CD4-positive, alpha-beta T cell treated with Interleukin-15 for 4 hours (primary cell): ENCODE measurements at places on chromosomes 11 and 22.

DNA sequence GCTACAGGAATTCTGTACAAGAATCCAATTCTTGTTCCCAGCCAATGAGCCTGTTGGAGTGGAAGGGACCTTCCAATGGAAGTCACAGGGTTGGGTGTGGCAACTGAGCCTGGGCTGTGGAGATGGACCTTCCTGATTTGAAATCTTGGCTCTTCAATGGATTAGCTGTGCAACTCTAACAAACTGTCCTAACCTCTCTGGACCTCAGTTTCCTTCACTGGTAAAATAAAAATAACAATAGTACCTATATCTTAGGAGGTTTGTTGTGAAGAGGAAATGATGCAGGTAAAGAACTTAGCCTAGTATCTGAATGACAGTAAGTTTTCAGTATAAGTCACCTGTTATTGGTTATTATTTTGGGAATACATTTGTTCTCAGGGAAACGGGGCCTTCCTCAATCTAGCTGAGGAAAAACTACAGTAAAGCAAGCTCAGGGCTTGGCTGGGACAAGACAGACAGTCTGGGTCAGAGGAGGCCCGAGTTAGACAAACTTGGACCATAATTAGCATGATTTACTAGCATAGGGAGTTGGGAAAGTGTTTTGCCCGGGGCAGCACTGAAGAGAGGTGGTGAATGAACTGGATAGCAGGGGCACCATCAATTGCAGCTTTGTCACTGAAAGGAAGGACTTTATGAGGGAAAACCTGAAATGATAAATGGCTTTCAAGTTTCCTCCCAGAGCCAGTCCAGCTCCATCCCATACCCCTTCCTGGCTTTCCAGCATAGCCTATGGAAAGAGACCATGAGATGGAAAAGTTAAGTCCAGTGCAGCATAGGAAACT is 13.7 kb downstream of the ELF5 start:
- no peak for DNase-seq

DNA sequence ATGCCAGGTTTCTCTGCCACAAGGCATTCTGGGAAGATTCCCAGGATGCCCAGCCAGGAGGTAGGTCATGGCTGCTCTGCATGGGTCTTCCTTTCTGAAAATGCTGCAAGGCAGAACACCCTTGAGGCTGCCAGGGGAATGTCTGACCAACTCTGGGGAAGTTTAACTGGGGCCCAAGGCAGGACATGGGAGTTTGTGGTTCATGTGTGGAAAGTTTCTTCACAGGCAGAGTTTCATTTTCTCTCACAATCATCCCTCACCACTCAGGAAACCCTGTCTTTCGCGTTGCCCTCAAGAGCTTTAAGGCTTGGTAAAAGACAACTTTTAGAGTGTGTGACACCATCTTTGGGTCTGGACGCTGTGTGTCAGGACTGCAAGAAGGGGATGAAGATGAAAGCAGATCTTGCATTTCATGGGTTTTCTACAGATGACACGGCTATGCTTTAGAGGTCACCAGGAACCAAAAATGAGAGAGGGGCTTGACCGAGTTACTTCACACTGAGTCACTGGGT is 133.5 kb downstream of the CD44 start:
- peak; percentile 43 for DNase-seq

GRCh38 chr22:32613773-32614392 is 139.3 kb downstream of the FBXO7 start:
- no peak for DNase-seq

GRCh38 chr22:29328566-29329500 is 13.3 kb upstream of the RASL10A start:
- no peak for DNase-seq

GRCh38 chr11:1742371-1742770 is 8.0 kb downstream of the IFITM10 start:
- DNase-seq: no peak

DNA sequence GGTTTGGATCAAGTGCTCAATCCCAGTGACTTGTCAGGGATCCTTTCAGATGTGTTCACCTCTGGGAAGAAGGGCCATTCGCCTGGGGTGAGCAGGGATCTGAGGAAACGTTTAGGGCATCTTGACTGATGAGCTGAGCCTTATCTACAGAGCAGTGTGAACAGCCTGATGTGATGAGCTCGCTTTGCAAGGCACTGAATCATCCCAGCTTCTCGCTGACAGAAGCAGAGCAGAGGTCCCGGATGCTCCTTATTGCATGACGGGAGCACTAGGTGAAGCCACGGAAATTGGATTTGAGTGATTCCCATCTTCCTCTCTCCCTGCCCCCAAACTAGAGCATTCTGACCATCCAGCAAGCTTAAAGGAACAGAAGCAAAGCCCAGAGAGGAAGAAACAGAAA is 46.5 kb downstream of the SEZ6L start:
- no peak for DNase-seq

- DNase-seq: no peak
These were observed 19.9 kb downstream of the OR8G5 start for GRCh38 chr11:124276081-124276480.

DNA sequence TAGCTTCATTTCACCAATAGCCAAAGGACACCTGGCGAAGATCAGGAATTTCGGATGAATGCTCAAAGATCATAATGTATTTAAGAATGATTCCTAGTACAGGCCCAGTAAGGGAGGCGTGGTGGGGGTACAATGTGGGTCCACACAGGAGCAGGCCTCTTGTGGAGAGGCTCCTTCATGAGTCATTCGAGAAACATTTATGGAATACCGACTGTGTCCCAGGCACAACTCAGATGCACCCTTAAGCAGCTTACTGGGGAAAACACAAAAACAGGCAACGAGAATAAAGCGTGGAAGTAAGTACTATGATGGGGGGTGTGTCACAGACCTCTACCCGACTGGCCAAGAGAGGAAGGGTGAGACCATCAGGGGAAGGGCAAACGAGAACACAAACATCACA is 44.5 kb downstream of the SMCO4 start:
- DNase-seq: no peak

DNA sequence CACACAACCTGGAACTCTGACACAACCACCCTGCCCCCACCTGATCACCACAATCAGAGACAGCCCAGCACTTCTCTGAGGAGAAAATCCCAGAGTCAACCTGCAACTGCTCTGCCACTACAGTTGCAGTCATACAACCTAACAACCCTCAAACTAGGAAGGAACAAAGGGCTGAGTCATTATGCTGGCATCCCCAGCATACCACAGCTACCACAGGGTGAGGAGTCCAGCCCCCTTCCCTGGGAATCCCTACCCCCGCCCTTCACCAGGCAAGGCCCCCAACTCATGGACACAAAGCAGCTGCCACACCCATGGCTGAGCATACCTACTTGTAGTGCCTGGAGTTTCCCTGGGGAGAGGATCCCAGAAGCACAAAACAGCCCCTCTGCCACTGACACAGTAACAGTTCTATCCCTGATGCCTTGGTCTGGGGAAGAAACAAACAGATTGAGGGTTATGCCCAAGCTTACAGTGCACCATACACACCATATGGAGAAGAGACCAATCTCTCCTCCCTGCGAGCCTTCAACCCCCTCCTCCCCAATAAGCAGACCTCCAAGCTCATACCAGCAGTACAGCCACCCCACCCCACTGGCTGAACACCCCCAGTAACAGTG is 68.5 kb upstream of the C11orf58 start:
- DNase-seq: no peak

DNA sequence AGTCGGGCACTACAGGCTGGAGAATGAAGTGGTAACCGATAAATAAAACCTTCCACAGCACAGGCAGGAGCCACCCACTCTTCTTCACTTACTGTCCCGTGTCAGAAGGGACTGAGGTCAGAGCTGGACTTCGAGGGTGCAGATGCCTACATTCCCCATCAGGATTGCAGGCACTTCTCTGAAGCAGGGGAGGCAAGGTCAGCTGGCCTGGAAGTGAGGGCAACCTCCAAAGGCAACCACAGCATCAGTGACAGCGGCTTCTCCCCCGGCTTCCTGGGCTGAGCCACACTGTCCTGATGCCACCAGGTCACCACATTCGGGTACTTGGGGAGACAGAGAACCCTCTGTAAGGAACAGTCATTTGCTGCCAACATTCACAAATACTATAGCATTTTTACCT is 22.7 kb downstream of the TCIRG1 start:
- DNase-seq: no peak

DNA sequence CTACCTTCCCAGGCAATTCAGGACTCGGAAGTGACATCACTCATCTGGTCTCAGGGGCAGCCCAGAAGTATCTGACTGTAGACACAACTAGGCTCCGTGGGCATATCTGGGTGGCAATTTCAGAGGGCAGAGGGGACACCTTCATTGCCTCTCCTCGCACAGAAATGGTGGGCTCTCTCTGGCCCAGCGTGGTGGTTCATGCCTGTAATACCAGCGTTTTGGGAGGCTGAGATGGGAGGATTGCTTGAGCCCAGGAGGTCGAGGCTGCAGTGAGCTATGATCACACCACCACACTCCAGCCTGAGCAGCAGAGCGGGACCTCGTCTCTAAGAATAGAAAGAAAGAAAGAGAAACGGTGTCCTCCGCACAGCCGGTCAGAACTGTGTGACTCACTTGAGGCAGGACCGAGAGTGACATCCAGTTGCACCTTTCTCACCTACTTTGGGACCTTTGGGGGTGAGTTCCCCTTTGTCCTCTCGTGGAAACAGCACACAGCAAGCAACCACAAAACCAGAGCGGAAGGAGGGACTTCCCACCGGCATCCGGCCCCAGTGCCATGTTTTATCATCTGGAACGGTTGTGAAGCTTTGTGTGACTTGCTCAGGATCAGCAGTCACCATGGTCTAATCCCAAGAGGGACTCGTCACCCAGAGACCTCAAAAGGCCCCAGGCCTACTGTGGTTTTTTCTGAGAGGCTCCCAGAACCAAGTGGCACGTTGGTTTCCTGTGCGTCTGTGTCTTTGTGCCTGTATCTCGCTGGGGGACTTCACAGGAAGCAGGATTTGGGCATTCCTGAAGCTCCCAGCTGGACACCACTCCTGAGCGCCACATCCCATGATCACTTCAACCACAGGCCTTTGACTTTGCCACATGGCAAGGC is 38.4 kb upstream of the EMID1 start:
- peak; percentile 17 for DNase-seq

- no peak for DNase-seq
These were observed 66.1 kb downstream of the TENM4 start for GRCh38 chr11:79374727-79375126.

DNA sequence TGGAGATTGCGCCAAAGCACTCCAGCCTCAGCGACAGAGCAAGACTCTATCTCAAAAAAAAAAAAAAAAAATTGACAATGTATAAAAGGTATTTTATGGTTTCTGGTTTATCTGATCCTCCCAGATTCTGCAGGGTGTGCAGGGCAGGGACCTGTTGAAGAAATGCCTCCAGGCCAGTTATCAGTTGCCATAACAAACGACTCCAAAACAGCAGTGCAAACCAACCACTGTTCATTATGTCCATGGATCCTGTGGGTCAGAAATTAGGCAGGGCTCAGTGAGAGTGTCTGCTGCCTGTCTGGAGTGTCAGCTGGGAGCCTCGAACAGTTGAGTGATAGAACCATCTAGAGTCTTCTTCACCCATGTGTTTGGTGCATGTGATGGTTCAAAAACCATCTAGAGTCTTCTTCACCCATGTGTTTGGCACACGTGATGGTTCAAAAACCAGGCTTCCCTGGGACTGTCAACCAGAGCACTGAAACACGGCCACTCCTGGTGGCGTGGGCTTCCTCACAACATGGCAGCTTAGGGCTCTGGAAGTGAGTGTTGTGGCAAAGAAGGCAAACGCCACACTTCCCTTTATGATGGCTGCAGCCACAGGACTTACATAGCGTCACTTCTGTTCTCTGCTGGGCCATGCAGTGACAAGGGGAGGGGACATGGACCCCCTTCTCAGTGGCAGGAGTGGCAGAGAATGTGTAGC is 115.1 kb upstream of the CRYBB3 start:
- no peak for DNase-seq

DNA sequence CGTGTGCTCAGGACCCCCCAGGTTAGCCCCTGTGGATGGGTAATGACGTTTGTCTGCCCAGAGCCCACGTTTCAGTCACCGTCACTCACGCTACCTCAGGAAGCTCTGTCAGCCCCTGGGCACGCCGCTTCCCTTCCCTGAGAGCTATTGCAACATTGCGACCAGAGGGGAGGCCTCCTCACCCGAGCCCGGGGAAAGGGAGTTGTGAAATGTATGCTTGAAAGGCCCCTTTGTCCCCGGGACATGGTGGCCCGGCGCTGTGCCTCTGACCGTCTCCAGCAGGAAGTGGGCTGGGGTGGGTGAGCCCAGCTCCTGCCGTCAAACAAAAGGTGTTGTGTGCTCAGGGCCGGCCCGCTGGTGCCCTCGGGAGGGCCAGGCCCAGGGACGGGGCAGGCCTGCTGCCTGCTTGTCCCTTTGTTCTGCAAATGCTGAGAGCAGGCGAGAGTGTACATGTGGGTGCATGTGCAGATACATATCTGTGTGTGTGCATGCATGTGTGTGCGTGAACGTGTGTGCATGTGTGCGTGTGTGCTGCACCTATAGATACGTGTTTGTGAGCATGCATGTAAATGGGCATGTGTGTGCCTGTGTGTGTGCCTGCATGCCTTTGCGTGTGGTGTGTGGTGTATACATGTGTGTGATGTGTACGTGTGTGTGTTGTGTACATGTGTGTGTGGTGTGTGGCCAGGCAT is 1125.0 kb downstream of the BRD1 start:
- DNase-seq: no peak

- DNase-seq: no peak
These were observed 27.9 kb upstream of the SMPD1 start for GRCh38 chr11:6362185-6362872.

DNA sequence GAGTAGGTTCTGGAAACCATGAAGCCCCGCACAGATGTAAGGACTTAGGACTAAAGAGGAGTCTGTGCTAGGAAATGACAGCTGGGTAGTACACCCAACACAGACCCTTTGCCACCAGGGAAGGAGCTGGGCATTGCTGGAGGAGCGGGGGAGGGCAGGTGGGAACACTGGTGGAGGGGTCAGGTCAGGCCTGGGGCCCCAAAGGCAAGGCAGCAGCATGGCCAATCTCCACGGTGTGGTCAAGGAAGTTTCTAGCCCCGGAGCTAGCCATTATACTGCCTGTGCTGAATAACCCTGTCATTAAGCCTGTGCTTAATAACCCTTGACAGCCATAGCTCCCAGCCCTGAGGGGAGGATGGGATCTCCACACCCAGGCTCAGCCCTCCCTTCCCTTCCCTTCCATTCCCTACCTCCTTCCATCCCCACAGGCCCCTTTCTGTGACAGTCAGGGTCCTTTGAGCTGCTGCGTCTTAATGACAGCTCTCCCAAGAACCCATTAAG is 2.1 kb downstream of the TMPRSS4 start:
- no peak for DNase-seq

DNA sequence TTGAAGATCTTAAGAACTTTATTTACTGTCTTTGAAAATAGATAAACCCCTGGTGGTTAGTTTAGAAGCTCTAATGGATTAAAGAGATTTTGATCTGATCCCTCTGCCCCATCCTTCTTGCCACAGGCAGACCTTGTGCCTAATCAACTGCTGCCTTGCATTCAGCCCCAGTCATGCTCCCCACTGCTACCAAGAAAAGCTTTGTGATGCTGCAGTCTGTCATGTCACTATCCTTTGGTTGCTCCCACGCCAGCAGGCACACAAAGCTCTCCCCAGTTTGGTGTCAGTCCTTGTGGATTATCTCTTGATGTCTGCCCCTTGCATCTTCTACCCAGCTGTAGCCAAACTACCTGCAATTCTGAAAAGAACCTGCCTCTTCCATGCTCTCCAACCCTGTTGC is 112.2 kb downstream of the MTNR1B start:
- DNase-seq: no peak

GRCh38 chr22:37661160-37661924 is 2.8 kb downstream of the PDXP start:
- peak; percentile 43 for DNase-seq

GRCh38 chr11:83801799-83802198 is 515.6 kb upstream of the CCDC90B start:
- DNase-seq: no peak
